ENCODE measurements at places on chromosomes 11 and 22.

DNA sequence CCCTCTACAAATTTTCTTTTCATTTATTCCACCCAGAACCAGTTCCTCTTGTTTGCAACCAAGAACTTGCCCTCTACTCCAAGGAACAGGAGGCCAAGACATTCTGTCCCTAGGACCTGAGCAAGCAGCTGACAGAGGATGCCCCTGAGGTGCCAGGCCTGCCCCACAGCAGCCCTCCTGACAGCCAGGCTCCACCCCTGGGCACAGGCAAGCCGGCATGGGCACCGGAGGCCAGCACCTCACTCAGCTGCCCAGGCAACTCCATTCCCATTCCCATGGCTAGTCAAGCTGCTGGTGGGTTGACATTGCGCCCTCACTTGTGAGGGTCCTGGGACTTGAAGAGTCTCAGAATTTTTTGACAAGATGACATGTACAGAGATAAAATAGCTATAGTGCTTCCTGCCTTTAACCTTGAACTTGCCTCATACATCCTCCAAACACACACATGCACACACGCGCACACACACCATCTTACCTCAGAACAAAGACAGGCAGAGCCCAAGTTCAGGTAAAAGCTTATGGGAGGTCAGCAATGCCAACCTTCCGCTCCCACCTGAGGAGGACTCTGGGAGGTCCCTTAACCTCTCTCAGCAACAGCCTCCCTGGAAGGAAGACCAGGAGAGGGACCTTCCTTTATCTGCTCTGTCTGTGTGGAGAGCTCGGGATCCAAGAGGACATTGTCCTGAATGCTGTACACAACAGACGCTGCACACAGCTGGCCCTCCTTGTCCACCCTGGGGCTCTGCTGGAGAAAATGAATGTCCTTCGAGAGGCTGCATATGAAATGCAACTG, 620.9 kb upstream of the CADM1 start:
- no peak for DNase-seq

GRCh38 chr11:57403802-57404147, 13.3 kb upstream of the PRG2 start:
- DNase-seq = no peak

- DNase-seq = no peak
Observed at GRCh38 chr11:57394203-57394965, 3.9 kb upstream of the PRG2 start.

DNA sequence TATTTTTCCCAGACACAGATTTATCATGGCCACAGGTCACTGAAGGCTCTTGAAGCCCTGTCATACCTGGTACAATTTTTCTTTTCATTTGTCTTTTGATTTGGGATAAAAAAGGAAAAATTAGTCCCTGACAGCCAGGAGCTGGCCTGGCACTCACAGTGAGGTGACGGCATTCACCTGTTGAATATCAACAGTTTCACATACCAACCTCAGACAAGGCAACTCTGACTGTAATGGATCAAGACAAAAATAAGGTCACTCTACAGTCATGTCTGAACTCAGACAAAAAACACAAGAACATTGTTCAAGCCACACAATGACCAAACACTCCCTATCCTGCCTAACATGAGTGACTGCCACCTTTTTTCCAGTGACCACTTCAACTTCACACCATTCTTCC, 392.9 kb downstream of the TENM4 start:
- no peak for DNase-seq
